ENCODE measurements at places on chromosomes 11 and 22.

DNA sequence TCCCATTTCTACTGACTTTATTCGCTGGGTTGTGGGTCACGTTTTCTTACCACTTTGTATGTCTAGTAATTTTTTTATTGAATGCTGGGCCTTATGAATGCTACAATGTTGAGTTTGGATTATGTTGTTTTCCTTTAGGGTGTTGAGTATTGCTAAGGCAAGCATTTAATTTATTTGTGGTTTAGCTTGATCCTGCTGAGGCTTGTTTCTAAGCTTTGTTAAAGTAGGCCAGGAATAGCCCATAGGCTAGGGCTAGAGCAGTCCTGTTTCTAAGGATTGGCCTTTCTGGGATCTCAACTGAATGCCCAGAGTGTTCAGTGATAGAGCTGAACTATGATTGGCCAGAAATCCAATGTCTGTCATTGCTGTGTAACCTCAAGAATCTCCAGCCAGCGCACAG lies 56.1 kb upstream of the LDLRAD3 start:
- DNase-seq, result no peak

DNA sequence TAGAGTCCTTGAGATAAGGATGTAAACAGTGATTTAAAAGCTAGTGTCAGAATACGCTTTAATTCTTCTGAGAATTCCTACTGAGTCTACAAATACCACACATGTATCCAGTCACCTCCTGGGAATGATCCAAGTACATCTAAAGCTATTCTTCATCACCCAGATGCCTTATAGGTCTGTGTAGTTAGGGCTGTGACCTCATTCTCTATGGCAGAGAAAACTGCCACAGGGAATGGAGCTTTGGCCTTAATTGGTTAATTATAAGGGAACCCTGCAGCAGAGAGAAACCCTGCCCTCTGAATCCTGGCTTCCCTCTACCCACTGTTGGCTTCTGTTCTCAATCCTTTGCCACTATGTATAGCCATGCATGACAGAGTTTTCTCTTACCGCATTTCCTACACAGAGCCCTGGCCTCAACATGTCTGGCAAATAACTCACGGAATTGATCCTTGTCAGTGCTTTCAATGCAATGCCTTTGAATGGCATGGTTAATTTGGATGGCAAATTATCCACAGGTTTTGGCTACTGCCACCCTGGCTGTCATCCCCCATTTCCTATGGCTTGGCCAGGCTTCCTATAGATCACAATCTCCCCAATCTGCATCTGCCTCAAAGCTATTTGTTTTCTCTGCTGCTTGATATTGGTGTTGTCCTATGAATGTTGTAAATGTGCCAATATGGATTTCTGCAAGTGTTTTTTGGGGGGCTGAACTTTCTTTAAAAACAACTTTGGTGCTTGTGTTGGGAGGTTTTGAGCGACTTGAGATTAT lies 2.9 kb downstream of the DIXDC1 start:
- DNase-seq, result no peak

DNA sequence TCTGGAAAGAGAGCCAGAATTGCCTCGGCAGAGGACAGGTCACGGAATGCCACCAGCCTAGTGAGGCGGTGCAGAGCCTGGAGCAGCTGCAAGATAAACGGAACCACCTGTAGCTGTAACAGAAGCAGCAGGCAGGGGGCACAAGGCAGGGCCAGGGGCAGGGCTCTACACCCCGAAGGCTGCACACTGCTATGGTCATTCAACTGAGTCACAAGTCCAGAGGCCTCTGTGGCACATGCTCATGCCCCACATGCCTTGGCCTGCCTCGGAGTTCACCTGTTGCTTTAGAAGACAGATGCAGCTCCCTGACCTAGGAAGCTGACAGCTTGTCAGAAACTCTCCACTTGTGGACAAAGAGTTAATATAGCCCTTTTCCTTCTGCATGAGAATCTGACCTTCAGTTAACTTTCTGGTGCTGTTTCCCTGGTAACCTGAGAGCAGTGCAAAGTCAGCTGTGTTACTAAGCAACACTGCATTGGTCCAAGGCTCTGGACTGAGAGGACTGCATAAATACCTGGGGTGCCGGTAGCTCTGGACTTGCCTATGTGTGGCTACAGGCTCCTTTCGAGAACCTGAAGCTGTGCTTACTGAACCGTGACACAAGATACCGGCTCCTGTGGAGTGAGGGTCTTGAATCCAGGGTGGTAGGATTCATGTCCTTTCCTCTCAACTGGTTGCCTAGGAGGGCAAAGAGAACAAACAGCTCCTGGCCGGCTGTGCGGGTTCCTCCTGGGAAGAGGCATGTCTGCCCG lies 10.5 kb downstream of the COMMD9 start:
- no peak for DNase-seq

GRCh38 chr11:10051868-10052586 lies 242.0 kb downstream of the SBF2 start:
- DNase-seq, result no peak

DNA sequence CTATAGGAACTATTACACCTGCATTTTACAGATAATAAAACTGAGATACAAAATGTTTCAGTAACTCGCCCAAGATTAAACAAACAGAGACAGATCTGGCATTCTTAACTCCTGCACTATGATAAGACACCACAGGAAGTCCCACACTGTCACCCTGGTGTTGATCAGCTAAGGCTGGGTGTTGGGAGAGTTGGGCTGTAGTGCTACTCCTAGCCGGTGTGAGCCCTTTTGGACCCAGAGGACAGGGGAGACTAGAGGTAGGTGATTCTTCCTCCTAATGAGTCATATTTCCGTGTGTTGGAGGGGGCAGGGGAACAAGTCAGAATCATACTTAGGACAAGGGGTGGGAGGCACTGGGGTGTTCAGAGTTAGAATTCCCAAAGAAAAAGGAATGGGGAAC lies 353.2 kb upstream of the TENM4 start:
- no peak for DNase-seq

GRCh38 chr22:45945621-45946106 lies 31.3 kb downstream of the WNT7B start:
- no peak for DNase-seq

DNA sequence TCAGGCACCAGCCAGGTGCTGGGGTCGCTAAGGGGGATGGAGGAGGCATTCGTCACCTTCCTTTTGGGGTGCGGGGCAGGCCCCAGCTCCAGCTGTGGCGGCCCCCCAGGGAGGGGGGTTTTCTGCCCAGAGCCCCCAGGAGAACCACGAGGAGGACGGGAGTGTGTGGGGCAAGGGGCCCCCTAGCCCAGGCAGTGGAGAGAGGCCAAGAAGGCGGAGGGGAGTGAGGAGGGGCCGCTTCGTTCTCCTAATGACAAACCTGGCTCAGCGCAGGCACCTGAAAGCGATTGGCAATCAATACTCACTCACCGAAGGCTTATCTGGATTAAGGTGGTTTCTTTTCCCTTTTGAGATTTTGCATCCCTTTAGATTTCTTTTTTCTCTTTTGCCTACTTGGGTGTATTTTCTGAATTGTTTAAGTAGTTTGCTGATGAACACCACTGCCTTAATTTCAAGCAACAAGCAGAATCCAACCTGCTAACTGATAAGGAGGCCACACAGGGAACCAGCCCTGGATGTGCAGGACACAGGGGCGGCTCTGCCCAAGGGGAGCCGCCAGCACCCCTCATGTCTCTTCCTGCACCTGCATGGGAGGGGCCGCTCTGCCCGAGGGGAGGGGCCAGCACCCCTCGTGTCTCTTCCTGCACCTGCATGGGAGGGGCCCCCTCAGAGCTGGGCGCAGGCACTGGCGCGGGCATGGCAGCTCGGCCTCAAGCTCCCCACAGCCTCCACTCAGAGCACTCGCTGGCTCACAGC lies 122.3 kb downstream of the BRD1 start:
- peak; percentile 24 for DNase-seq

DNA sequence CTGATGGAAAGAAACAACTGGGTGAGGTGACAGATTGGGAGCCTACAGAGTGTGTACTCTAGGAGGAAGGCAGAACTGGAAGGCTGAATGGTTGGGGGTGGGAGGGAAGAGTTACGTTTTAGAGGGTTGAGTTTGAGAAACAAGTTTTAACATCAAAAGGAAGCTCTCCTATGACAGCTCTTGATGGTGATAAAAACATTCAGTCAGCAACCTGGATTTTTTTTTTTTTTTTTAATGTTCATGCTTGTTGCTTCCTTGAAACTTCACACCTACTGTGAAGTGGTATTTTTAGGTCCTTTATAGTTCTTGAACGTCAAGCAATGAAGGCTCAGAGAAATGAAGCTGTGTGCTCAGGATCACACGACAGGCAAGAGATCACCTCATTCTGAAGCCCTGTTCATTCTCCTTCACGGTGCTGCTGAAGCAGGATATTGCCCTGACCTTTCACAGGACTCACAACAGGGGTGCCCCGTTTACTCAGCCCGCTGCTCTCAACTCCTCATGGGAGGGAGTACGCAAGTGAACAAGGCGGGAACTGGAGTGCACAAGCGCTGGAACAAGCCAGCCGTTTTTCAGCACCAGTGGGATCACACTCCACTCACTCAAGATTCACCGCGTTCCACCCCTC lies 1.6 kb upstream of the TMEM109 start:
- no peak for DNase-seq

GRCh38 chr11:54832676-54833075 lies 126.0 kb downstream of the OR4A5 start:
- no peak for DNase-seq

GRCh38 chr11:76188873-76189272 lies 17.4 kb downstream of the WNT11 start:
- DNase-seq, result no peak

- no peak for DNase-seq
Observed at GRCh38 chr11:67010296-67010905, 12.5 kb upstream of the SYT12 start.

DNA sequence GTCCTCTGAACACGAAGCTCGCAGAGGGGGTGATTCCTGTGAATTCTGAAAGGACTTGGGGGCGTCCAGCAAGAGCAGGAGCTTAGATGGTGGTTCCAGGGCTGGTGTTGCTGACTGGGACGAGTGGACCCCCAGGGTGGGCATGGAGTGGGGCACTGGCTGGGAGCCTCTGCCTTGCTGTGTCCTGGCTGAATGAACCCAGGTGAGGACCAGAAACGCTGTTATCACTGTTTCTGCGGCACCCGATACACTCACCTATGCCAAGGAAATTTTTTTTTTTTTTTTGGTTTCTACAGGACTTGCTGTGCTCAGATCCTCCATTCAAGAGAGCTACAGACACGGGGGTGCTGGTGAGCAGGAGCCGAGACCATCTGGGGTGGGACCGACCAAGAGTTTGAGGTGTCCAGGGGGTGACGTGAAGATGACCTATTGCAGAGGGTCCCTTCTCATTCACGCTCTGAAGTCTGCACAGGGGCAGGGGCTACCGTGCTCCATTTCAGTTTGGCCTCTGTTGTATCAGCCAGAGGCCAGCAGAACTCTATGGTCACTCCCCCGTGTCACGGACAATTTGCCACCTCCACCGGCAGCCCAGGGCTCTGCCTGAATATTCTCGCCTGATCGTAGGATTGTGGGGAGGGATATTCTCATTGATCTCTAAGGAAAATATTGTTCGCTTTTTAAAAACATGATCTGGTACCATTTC lies 3.6 kb downstream of the SMIM38 start:
- no peak for DNase-seq

DNA sequence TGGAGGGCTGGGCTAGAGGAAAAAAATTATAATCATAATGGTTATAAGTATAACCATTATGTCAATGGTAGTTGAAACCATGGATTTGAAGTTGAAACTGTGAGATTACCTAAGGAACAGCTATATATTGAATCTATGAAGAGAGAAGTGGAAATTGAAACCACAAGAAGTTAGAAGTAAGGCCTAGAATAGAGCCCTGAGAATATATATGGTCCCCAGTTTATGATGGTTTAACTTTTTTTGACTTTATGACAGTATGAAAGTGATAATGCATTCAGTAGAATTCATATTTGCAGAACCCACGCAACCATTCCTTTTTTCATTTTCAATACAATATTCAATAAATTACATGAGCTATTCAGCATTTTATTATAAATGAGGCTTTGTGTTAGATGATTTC lies 15.0 kb downstream of the AASDHPPT start:
- DNase-seq, result no peak

GRCh38 chr11:115872416-115872815 lies 368.2 kb upstream of the CADM1 start:
- DNase-seq, result no peak

GRCh38 chr22:31538815-31539214 lies 42.5 kb downstream of the SFI1 start:
- no peak for DNase-seq

GRCh38 chr11:130308059-130308458 lies 6.7 kb downstream of the ZBTB44 start:
- DNase-seq, result no peak

DNA sequence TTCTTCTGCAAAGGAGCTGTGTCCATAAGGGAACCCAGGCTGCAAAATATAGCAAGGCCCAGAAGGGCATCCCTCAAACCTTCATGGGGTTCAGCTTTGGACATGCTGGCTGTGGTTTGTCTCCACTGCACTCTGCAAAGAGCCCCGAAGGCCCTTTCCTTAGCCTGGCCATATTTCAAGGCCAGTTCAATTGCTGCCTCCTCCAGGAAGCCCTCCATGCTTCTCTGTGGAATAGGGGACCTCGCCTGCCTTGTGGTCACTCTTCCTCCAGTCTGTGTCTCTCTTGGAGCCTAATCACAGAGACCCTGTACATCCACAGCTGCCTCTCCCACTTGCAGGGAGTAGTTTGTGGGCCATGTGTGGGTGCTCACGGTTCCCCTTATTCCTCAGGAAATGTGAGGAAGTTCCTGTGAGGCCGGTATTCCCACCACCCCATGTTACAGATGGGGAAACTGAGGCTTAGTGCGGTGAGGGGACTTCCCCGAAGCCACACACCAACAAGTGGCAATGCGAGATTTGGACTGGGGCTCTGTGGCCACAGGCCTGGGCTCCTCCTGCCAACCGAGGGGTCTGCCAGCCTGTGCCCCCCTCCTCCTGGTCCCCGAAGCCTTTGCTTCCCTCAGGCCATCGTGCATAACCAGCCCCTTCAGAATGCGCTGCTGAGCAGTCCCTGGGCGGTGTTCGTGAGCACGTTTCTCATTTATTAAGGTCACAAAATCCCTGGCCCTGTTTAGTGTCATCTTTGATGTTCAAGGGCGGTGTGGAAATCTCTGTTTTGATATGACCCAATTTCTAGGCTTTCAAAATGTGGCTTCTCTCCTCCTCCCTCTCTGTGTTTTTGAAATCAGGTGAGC lies 65.8 kb downstream of the PARVB start:
- no peak for DNase-seq

Data from D341Med (cell line).